Effector CD8-positive, alpha-beta T cell (primary cell): ENCODE measurements at places on chromosomes 5 and 9.

DNA sequence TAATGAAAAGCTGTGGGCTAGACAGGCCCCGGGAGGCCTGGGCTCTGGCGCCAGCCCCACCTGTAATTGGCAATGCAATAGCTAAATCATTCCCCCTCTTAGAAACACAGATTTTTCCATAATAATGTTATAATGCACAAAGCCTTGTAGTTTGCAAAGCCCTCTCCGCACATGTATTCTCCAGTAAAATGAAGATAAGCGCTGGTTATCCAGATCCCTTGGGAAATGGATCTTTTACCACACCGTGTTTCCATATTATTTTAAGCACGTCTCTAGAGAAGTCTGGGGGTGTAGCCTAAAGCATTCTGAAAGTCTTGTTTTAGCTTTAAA is 1.1 kb upstream of the APBA1 start:
- DNase-seq = no peak

- DNase-seq = no peak
Measured at GRCh38 chr5:56698463-56699381, 116.6 kb upstream of the MAP3K1 start.

GRCh38 chr9:37341704-37342103 is 80.8 kb upstream of the GRHPR start:
- no peak for DNase-seq

GRCh38 chr9:18864516-18864915 is 168.5 kb downstream of the SAXO1 start:
- no peak for DNase-seq

GRCh38 chr5:31921852-31922305 is 252.2 kb downstream of the GOLPH3 start:
- no peak for DNase-seq

GRCh38 chr5:7642029-7642428 is 208.9 kb downstream of the CFAP90 start:
- DNase-seq = no peak

- no peak for DNase-seq
Measured at GRCh38 chr5:163563880-163564279, 58.5 kb downstream of the MAT2B start.

DNA sequence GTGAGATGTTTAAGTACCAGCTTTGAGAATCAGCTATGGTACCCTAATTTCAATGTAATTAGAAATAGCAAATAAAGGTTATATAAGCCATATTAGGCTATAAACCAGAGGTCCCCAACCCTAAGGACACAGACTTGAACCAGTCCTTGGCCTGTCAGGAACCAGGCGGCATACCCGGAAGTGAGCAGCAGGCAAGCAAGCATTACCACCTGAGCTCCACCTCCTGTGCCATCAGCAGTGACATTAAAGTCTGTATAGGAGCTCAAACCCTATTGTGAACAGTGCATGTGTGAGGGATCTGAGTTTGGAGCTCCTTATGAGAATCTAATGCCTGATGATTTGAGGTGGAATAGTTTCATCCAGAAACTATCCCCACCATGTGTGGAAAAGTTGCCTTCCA is 1009.5 kb downstream of the PTPRD start:
- DNase-seq = no peak

DNA sequence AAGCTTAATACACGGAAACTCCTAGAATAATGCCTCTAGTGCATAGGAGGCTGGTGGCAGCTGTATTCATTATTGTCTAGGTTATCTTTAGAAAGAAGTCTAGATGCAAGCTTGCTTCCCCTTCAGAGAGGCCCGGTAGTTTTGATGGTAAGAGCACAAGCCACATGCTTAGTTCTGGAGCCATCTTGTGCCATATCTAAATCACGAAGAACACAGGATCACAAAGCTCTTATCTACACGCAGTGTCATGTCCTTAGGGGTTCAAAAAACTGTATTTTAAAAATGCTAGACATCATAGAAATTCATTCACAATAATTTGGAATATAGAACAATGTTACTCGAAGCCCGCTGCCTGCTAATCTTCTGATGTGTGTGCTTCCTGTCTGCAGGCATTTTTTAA is 6.2 kb downstream of the CACFD1 start:
- DNase-seq = no peak

GRCh38 chr5:111742177-111742994 is 14.6 kb downstream of the NREP start:
- DNase-seq = no peak

- no peak for DNase-seq
Measured at GRCh38 chr9:98521141-98521540, 187.6 kb downstream of the GABBR2 start.

DNA sequence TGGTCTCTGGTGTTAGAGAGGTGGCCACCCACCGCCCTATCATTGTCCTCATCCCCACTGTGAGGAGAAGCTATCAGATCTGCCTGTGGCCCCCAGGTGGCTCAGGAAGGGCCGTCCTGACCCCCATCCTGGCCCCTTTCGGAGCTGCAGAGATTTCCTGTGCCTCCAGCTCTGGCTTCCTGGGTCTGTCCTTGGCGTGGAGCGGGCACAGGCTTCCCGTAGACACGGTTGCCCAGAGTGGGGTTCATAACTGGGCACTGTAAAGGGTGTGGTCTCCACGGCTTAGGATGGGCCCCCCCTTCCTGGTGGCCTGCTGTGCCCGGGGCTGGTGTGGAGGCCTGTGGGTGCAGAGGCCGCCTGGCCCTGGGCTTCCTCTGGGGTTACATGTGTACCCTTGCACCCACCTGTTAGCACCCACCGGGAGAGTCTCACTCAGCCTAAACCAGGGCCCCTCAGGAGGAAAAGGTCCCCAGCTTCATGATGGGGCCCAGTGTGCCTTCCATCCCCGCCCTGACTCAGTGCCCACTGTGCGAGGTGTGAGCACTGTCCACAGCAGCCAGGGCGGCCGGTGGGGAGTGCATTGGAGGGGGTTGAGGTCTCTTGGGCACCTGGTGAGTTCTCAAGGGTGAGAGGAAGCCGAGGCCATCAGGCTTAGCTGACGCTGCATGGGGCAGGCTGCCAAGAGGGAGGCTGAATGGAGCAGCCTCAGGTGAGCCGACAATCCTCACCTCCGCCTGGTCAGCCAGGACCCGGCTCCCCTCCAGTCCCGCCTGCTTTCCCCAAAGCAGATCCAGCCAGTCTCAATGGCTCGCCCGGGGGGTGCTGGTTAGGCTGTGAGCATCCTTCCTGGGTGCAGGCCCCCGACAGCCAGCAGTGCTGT is 15.3 kb upstream of the AJM1 start:
- no peak for DNase-seq

DNA sequence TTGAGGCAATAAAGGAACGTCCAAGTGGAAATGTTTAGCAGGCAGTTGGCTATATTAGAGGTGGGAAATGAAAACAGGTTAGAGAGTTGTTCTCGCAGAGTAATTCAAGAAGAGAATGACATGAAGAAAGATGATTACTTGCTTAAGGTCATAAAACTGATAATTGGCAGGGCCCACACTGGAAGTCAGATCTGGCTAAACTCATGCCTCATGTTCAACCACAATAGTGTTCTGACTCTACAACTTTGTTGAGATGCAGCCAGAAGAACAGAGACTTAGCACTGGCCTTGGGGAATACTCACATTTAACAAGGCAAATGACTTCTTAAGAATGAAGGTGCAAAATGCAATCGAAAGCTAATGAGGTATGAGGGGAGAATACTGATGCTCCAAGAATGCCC is 27.2 kb upstream of the TNFSF8 start:
- no peak for DNase-seq

GRCh38 chr5:96033116-96033515 is 71.5 kb upstream of the ELL2 start:
- no peak for DNase-seq
